ENCODE measurements at places on chromosomes 5 and 9.

- peak; percentile 86 for DNase-seq
Observed at GRCh38 chr9:108057421-108058134, 568.0 kb upstream of the KLF4 start.

- DNase-seq = no peak
Observed at GRCh38 chr5:20649966-20650365, 662.0 kb upstream of the CDH18 start.

DNA sequence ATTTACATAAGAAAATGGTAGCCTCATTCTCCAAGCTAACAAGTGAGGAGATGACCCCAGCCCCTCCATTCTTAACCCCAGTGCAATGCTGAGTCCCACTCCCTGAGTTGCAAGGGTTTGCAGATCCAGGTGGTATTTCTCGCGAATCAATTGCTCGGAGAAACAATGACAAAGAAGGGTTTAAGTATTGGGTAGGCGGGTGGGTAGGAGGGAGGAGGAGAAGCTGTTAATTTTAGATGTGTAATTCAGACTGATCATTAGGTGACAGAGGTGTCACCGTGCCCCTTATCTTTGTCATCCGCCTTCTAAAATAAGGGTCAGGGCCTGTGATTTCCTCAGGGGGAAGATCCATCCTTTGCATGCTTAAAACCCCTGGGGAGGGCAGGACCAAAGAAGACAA lies 17.0 kb upstream of the SH3RF2 start:
- no peak for DNase-seq

DNA sequence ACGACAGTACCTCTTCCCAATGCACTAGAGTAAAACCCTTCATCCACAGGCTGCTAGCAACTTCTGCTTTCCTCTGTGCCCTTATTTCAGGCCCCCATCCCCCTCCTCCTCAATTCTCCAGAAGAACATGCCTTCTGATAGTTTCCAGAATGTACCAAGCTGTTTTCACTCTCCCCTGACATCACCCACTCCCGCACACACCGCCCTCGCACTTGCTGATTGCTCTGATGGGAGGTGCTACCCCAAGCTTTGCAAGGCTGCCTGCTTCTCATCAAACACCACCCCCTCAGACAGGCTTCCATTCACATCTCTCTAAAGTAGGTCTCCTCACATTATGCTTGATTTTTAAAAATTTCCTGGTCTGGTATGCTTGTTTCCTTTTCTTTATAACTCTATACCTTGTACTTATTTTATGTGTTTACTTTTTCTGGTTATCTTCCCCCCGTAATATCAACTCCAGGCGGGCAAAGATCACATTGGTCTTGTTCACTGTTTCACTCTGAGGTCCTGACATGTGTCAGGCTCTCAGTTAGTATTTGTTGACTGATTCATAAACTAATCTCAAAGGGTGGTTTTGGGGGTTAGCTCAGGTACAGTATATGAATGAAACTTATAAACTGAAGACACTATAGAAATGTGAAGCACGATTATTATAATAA lies 91.0 kb upstream of the C9orf72 start:
- DNase-seq = no peak

DNA sequence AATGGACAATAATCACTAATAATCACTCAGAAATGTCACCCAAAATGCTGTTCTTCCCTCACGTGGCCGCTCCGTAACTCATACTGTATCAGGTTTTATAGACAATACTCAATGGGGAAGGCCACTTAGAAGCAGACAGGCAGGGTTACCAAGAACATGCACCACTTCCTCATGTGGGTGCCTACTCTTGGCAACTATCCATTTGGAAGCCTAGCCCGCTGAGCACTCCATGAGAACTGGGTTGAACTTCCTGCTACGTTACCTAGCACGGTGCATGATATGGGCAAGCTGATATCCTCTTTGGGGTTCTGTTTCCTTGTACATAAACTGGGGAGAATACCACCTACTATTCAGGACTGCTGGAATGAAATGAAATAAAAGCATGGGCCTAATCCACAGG lies 14.3 kb downstream of the DAP start:
- DNase-seq = no peak

DNA sequence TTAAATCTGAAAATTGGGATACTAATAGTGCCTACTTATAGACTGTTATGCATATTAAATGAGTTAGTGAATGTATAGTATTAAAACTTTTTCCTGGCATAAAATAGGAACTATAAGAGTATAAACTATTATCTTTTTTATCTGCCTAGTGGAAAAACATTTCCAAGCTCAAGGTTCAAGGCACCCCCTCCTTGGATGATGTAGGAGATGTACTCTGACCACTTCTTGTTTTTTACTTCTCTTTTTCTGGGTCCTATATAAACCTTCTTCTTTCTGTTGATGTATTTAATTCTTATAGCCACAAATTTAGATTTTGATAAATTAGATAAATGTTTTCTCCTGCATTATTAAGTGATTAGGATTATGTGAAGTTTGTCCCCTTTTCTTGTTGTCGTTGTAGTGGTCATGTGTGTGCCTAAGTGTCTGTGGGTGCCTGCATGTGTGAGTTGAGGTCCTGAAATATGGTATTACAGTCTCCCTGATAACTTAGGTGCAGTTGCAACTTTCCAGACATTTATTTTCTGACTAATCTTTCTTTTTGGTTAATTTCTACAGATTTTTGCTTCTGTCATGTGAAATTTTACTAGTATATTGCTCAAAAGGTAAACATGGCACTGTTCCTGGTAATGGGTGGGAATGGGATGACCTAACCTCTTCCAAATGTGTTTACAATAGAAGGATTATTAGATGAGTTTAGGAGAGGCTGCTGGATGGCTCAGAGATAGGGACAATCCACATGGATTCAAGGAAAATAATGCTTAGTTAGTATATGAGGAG lies 160.8 kb upstream of the CDKN2B start:
- DNase-seq = peak; percentile 49

DNA sequence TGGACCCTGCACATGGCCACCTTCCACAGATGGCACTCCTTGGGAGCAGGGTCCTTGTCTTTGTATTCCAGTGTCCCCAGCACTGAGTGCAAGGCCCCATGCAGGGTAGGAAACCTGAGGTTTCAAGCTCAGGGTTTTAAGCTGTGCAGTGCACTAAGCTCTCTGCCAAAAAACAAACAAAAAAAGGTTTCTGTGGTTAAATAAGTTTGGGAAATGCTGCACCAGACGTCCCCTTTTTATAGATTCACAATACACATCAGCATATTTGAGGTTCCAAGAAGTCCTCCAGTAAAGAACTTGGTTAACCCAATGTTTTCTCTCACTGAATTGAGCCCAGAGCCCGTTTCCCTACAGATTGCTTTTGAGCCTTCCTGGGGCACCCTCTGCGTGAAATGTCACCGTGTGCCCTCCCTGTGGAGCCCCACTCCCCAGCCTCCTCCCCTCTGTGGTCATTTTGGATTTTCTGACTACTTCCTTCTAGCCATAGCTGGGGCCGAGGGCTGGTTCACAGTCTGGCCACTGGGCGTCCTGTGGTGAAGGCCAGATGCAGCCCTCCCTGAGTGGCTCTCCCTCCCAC lies 17.1 kb downstream of the DELE1 start:
- no peak for DNase-seq

GRCh38 chr9:7790022-7790818 lies 9.4 kb downstream of the DMAC1 start:
- no peak for DNase-seq

DNA sequence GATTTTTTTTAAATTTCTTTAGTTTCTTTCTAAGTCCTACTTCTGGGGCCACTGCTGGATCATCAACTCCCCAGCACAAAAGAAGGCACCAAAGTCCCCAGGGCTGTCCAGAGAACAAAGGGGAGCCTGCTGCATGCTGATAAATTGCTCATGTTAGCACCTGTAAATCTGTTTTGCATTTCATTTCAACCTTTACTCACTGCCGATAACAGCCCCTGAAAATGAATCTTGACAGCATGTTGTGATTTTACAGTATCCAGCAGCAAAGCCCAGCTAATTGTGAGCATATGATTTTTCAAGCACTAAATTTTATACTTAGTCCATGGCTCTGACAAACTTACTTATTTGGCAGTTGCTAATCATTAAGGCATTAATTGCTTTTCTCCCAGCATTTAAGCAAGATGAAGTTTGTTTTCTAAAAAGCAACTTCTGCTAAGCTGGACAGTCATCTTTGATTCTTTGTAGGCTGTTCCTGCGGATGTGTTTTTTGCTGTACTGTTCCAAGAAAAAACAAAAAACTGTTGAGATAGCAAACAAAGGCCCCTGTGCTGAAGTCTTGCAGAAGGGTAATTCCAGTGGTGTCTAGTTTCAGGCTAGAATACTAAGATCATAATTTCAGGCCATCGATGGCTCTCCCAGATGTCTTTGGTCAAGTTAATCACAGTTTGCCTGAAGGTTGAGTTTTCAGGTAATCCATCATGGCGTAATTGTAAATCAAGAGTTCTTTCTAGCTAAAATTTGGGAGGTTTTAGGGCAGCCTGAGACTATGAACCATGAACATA lies 73.1 kb upstream of the GAS1 start:
- DNase-seq = no peak

DNA sequence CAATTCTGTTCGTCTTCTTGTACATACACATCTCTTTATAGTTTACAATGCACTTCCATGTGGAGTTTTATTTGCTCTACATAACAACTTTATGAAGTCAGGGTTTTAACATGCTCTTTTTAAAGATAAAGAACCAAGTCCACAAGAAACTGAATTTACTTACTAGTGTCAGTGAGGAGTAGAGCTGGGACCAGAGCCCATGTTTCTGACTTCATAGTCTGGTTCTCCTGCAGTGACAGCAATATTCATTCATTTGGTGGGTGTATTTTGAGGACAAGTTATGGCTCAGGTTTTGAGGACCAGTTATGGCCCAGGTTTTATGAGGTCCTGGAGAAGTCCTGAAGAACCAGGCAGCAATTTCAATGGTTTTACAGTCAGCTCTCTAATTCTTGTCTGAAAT lies 481.9 kb upstream of the TNC start:
- no peak for DNase-seq

GRCh38 chr5:78922879-78923621 lies 62.1 kb downstream of the ARSB start:
- no peak for DNase-seq

DNA sequence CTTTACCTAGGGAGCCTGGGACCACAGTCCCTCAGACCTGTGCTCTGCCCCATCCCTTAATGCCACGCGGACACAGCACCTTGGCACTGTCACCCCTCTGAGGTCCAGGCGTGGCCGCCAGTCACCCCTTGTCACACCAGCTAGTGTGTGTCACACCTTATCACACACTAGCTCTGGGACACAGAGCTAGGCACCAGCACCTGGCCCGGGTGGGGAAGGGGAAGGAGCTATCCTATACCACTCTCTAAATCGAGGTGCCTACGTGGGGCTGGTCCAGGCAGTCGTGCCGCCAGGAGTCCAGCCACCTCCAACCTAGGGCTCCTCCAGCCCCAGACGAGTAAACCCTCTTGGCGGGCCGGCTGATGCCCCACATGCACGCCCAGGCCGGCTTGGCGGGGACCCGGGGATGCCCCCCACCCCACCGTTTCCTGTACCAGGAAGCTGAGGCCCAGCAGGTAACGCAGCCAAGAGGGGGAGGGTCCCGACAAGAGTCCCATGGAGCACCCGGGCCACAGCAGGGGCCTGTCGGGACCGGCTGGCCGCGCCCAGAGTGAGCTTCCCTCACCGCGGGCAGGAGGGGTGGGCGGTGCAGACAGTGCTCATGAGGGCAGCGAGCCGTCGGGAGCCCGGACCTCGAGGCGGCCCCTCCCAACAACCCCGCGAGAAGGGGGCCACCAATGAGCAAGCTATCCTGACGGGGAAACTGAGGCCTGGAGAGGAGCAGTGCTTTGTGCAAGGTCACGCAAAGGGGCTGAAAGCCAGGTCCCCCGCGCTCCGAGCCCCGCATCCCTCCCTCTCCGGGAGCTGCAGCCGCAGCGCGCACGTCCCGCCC lies 550 bp downstream of the CORO2A start:
- DNase-seq = no peak

GRCh38 chr5:134188092-134188491 lies 11.3 kb upstream of the SKP1 start:
- DNase-seq = no peak

GRCh38 chr5:132812781-132813598 lies at the start of gene SOWAHA:
TSS of gene SOWAHA (plus strand) at chr5:132813302. CDS start at chr5:132813622, 320 bp downstream.
- DNase-seq = no peak

- no peak for DNase-seq
Observed at GRCh38 chr5:142716963-142717362, 31.1 kb upstream of the FGF1 start.

DNA sequence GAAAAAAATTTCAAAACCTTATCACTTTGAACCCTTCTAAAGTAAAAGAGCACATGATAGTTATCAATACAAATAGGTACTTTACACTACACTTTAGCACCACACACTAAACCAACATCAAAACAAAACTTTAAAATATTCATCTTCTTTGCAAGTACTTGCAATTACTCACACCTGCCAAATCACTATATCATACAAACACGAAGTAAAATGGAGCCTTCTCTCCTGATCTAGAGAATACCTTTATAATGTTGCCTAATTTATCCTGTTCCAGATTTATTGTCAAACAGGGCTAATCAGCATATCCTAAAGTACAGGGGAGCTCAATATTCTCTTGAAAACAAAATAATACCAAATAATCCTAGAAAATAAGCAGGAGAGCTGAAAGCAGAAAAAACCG lies 3.0 kb downstream of the RNF145 start:
- DNase-seq = no peak

GRCh38 chr5:87400305-87400899 lies 12.3 kb downstream of the CCNH start:
- no peak for DNase-seq

GRCh38 chr5:67095346-67096171 lies 101.0 kb downstream of the CD180 start:
- no peak for DNase-seq

DNA sequence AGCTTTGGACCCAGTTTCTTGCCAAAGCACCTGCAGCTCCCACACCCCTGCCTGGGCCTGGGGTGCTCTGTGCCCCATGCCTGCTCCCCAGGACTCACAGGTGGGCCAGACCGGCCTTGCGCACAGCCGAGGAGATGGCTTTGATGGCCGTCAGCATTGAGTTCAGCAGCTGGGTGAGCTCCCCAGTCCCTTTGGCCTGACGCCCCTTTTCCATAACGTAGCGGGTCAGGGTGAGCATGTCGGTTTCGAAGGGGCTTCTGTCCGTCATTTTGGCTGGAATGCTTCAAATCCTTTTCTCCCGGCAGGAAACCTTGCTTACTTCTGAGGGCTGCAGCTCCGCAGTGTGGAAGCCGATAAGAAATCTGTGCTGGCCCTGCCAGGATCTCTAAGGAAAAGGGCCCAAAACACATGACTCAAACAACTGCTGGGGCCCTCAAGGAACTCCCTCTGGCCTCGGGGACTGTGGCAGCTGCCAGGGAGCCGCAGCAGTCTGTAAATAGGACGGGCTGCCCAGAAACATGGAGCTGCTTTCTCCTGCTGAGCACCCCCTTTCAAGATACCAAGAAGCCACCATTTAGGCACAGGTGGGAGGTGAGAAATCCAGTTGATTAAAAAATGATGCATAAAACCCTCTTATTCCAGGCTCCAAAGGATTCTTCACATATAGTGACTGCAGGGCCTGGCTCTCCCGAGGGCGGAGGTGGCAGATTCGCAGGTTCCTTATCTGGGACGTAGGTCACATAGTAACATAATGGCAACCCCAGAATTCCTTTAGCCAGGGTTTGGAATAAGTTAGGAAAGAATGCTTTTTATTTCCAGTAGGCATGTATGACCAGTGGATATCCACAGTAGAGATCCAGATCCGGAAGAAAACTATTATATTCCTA lies at the start of gene FBP2:
Gene FBP2 (minus strand): TSS at position 366 of the 887 bp plus-strand sequence. CDS start 98 bp downstream, at position 268.
- no peak for DNase-seq
